Daoy (cell line): ENCODE measurements at places on chromosomes 1 and 21. TPM values are rescaled to one million over a fixed set of nuclear protein-coding genes. Genes with fewer than 3 reads are reported as not detected.

GRCh38 chr1:22292011-22292788 lies 149.3 kb upstream of the WNT4 start:
- DNase-seq: no peak

DNA sequence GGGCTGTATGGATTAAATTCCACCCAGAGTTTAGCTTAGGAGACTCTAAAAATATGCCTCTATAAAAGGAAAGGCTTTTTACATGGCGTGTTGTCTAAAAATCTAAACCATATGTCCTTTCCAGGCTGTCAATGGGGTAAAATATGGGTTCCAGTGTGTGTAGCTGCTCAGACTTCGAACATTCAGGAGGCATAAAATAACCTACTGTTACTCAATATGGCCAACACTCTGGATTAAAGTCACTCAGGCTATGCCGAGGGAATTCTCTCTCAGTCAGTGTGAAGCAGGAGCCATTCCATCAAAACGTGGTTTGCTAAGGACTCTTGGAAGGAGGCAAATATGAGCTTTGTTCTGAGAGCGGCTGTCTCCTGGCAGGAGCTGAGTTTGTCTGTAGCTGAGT lies 135.3 kb downstream of the RUNX1 start:
- DNase-seq: no peak

- no peak for DNase-seq
These were observed 228.2 kb downstream of the DNM3 start for GRCh38 chr1:172069534-172069933.

DNA sequence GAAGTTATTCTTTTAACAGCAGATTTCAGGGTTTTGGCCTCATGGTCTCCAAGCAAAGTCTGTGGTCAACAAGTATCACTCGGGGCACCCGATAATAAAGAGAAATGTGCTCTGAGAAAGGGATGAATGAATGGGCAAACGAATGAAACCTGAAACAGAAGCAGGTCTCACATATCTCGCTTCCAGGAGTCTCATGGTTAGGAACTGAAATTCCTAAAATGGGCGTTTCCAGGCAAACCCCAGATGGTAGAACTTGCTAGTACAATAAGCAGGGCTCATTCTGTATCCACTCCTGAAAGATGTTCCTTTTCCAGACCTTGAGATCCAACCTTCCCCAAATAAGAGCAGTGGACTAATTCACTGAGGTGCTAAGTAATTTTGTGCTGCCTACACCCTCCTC lies 87.2 kb downstream of the LAMC2 start:
- peak; percentile 46 for DNase-seq

- no peak for DNase-seq
These were observed 6.7 kb downstream of the TAGLN2 start for GRCh38 chr1:159918352-159919200.

DNA sequence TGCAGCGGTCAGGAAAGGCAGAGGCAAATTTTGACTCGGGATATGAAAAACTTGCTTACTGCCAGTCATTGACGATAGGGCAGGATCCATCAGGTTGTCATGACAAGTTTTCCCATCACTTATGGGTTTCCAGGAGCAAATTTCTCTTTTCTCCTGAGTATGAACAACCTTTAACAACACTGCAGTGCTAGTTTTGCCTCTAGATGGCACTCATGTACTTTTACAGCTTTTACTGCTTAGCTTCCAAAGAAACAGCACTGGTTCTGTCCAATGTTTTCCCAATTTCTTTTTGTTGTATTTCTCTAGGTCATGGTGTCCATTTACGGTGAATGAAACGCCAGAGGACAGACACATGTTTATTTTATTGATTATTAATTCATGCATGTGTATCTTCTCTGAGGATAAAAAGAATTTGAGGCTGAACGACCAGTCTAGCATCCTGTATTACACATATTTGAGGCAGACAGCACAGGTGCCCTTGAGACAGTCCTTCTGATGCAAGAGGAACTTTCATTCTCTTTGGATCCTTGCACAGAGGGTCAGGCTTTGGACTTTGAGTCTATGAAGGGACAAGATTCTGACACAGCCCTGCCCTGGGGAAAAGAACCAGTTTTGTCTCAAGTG lies 112.3 kb upstream of the TRABD2B start:
- DNase-seq: peak; percentile 39

Gene NPPA
- total RNA-seq: not detected in 2 replicates

Gene UBXN10
- 0.11 and 0.48 TPM in 2 replicates for total RNA-seq

Gene ALPL
- 1.4 and 2.7 TPM in 2 replicates for total RNA-seq

Gene WNT9A
- 0.57 and 1.8 TPM in 2 replicates for total RNA-seq

Gene VASH2
- 4.4 and 4.8 TPM in 2 replicates for total RNA-seq

Gene KRTAP10-2
- total RNA-seq: not detected in 2 replicates
